ENCODE measurements at places on chromosomes 5 and 9.

DNA sequence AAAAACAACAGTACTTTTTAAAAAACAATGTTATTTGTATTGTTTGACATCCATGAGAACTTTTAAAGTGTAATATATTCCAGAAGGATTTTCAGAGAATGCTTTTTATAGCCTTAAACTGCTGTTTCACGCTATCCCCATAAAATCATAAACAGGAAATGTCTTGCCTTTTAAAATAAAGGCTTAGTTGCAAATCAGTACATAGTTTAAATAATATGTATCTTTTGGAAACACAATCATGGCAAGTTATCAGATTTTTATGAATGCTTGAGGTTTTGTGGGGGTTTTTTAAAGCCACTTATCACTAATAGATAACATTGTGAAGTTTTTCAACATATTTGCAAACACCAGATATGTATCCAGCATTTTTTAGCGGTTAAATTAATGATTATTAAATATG, 37.2 kb upstream of the F2RL2 start:
- no peak for DNase-seq

GRCh38 chr9:4297786-4298254, 2.0 kb downstream of the GLIS3 start:
- DNase-seq, result peak; percentile 36

- DNase-seq, result no peak
Observed at GRCh38 chr9:106072421-106072820, 378.1 kb downstream of the TMEM38B start.

GRCh38 chr5:77937015-77937908, 161.1 kb upstream of the TBCA start:
- no peak for DNase-seq

DNA sequence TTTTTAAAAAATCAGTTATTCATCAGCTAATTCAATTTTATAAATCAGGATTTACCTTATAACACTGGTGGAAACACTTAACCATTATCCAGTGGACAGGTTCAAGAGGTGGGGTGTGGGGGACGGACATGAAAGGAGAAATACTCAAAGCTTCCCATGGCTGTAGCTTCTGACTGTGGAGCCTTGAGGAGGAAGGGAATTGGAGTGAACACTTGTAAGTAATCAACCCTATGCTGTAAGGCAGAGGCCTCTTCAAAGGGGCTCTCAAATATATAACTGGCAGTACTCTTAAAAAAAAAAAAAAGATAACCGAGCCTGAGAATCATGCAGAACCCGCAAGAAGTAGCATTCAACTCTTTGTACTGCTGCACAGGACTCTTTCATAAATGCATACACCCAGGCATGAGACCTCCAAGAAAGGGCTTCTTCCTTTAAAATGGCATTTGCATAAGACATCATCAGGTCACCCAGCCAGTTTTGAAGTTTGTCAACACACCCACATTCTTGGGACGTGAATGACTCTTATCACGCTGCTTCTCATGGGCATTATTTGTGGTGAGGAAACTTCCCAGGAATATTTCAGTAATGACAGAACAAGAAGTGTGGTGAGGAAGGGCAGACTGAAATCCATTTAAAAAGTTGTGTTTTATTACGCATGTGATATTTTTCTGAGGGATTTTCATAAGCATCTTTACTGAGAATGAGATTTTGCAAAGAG, 8.1 kb downstream of the OSMR start:
- no peak for DNase-seq

DNA sequence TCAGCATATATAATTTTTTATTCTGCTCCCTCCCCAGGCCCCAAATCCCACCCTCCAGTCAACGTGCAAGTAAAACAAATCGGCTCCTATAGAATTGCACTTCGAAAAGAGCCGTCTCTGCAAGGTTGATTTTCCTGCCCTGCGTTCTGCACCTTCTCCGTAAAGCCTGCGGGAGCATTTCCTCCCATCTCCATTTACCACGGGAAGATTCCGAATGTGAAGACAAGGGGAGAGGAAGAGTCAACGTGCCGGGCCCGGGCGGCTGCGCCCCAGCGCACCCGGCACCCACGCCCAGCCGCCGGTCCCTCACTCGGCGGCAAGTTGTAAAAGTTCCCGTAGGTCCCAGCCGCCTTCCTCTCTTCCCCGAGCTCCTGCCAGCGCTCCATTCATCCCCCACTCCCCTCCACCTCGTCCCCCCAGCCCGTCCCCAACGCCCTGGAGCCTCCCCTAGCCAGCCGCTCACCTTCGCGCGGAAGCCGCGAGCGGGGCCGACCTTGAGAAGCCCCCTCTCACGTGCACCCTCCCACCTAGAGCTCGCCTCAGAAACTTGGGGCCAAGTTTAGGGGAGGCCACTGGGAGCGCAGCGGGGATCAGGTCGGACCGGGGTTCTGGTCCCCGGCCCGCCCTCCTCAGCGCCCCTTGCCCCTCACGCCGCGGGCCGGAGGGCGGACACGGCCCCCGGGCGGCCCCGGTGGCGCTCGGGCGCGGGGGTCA, 431 bp downstream of the BNC2 start:
- DNase-seq, result no peak

- DNase-seq, result no peak
Observed at GRCh38 chr5:159322180-159322579, 8.1 kb downstream of the IL12B start.
